ENCODE measurements at places on chromosomes 4 and X.

DNA sequence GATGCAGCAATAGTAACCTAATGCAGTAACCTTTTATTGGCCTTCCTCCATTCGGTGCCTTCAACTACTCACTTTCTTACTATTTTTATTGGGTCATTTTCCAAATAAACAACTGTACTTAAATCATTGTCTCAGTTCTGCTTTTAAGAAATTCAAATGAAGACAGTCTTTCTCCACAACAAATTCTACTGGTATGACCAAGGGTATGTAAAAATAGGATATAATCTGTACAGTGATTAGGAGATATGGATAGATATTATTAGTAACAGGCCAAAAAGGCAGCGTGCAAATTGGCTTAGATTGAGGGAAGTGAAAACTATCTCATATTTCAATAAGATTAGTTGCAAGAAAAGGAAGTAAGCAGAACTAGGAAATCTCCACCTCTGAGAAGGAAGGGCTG, 177.4 kb upstream of the PPP1R2C start:
- DNase-seq: peak; percentile 51

DNA sequence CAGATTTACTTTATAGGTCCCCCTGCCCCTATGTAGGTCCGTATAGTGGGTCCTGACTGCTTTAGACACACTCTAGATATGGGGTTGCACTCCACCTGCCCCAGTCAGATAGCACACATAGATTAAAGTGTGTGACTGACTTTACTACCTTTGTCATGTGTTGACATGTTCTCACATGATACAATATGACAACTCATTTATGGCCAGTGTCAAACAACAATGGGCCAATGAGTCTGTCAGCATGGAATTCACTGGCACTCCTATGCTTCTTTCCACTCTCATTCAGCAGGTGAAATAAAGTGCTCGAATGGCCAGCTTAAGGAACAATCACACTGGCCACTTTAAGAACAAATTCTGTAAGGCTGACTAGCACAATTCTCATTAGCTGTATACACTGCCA, 23.8 kb upstream of the FMR1NB start:
- DNase-seq: no peak

DNA sequence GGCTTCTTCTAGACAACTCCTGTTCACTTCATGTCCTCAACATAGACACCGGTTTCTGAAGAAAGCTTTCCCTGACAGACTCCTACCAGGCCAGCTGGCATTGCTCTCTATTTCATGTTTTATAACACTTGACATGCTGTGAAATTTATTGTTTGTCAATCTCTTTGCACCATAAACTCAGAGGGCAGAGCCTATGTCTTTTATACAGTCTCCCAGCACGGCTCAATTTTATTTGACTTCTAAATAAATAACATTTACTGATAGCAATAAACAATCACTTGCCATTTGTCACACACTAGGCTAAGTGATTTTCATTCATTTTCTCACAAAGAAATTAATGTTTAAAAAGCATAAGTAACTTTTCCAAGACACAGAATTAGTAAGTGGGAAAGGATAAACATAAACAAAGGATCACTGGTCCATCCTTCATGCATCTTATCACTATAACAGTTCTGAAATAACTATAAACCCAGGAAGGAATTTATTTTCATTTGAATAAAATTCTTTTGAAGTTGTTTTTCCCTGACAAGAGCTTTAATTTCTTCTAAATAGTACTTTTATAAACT, 577.6 kb downstream of the TECRL start:
- DNase-seq: no peak

GRCh38 chr4:7261087-7261486, 68.7 kb downstream of the SORCS2 start:
- DNase-seq: no peak

DNA sequence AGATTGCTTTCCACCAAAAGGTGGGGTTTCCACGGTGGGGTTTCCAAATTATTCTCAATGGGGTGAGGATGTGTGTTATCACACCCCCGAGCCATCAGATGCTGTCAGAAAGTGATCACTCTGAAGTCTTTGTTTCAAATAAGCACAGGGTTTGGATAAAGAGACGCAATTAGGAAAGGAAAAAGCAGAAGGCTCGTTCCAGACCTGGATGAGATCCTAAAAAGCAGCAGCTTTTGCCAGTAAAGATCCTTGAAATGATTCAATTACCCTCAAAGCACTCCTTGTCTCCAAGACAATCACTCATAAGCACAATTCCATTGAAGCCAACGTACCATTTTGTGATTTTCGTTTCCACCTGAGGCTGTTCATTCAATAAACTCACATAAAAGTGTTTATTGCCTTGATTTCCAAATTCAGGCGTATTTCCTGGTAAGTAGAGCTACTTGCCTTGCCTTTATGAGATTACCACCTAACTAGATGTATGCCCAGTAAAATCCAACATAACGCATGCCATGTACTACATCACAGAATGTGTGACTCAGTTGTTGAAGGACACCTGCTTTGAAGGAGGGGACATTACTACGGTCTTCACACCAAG, 5.2 kb downstream of the F11 start:
- no peak for DNase-seq

- no peak for DNase-seq
These were observed 33.8 kb downstream of the F8 start for GRCh38 chrX:154988719-154989118.

GRCh38 chrX:47380268-47380667, 9.9 kb downstream of the ZNF157 start:
- no peak for DNase-seq

GRCh38 chr4:40056716-40057585, at the start of gene N4BP2:
N4BP2 (plus strand) TSS chr4:40056850; CDS start chr4:40097341, 40,491 bp downstream.
- DNase-seq: peak; percentile 85

DNA sequence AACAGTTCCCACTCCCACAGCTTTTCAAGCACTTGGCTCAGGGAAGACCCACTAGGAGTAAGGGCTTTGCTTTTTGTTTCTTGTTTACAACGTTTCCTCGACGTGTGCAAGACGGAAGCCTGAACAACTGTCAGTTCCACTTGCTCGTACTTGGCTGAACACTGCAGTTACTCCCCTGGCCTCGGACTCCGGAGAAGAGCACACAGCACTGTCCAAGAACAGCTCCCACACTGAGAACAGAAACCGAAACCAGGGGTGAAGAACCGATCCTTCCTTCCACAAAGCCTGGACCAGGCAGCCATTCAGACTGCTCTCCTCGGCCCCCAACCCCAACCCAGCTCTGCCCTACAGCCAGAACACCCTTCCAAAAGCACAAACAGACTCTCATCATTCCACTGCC, 25.5 kb downstream of the IRF2 start:
- peak; percentile 48 for DNase-seq

DNA sequence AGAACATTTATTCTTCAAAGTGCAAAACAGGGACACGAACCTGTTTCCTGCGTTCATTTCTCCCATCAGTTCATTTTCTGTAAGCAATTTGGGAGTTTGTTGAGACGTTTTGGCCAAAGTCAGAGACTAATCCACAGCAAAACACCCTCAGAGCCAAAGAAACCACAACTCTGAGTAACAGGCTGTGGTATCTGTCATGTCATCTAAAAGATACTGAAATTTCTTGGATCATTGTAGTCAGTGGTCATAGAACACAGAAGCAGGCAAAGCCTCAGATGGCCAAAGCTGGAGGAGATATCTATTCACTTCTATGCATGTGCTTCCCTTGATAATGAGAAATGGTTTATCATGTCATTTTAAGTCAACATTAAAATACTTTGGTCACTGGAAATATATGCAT, 485.6 kb upstream of the GALNT7 start:
- DNase-seq: no peak

GRCh38 chr4:7871356-7871755, 68.3 kb downstream of the AFAP1 start:
- no peak for DNase-seq

DNA sequence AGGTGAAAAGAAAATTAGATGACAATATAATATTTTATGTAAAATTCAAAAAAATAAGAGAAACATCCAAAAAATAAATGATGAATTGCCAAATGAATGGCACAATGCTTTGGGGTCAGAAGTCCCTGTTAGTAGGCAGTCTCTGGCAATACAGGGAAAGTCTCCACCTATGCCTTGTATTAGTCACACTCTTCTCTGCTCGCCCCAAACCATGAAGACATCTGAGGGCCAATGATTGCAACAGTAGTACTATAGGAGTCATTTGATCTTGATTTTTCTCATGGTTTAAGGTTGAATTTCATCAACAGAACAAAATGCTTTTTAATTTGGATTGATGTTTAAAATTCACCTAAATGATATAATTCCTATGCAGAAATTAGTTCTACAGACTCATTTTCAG, 3.9 kb upstream of the PRSS12 start:
- DNase-seq: no peak

DNA sequence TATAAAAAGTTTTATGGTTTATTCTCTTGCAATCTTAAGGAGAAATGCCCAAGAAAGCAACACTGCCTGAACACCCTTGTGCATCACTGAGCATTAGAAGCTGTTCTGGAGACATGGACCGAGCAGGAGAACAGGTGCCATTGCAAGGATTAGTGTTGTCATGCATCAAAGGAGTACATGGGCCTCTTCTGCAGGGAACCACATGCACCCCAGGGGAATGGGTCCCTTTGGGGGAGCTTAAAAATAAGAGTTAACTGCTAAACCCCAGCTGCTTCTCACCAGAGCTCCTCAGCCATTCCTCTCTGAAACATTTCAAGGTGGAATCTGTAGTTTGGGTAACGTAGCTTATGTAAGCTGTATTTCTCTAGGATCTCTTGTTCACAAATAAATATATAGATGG, 353.0 kb upstream of the SLC7A11 start:
- no peak for DNase-seq

DNA sequence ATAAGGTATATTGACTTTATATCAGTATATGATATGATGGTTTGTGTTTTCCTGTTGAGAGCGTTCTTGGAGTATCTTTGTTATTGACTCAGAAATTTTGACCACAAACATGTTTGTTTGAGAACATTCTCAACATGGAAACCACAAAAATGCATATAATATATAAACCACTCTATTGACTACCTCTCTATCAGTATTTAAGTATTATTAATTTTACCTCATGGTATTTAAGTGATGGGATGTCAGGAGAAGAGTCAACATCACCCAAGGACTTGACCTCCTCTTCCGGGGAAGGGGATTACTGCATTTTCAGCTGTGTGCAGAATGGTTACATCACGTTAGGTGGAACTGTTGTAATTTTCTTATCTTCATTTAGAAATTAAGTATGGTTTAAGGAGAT, 54.3 kb upstream of the PUDP start:
- no peak for DNase-seq

DNA sequence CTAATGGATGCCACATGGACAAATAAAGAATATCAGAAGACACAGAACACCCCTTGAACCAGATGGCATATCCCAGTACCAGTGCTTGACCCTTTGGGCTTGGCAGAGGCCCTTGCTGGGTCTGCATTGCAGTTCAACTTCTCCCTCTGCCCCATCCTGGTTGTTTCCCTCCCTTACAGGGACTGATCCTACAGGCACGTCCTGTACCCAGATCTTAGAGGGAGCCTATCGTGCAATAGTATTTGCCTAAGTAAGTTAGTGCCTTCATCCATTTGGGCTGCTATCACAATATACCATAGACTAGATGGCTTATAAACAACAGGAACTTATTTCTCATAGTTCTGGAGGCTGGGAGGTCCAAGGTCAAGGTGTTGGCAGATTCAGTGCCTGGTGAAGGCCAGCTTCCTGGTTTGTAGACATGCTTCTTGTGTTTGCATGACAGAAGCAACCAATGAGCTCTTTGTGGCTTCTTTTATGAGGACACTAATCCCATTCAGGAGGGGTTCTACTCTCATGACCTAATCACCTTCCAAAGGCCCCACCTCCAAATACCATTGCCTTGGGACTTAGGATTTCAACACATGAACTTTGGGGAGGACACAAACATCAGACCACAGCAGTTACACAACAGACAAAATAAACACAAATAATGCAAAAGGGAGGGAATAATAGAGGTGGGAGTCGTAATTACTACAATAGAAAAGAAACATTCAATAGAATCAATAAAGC, 146.5 kb upstream of the MSX1 start:
- peak; percentile 3 for DNase-seq

DNA sequence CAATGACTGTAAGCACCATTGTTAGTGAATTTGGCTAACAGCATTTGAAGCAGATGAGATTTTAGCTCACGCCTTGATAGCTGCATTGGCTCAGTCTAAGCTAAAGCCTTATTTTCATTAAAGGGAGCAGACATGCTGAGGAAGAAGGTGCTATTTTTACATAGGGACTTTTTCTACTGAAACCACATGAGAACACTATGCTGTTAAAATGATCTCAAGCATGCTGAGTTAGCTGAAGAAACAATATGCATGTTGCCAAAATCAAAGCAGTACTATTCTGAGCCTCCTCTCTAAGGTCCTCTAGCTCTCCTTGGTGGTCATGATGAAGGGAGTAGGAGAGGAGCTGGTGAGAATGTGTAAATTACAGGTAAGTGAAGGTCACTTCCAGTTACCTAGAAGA, 134.4 kb upstream of the JADE1 start:
- DNase-seq: no peak

DNA sequence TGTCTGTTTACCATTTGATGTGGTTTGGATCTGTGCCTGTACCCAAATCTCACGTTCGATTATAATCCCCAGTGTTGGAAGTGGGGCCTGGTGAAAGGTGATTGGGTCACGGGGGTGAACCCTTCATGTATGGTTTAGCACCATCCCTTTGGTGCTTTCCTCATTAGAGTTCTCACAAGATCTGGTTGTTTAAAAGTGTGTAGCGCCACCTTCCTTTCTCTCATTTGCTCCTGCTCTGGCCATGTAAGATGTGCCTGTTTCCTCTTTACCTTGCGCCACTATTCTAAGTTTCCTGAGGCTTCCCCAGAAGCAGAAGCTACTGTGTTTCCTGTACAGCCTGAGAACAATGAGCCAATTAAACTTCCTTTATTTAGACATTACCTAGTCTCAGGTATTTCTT, 610.7 kb upstream of the ADGRL3 start:
- DNase-seq: peak; percentile 3

DNA sequence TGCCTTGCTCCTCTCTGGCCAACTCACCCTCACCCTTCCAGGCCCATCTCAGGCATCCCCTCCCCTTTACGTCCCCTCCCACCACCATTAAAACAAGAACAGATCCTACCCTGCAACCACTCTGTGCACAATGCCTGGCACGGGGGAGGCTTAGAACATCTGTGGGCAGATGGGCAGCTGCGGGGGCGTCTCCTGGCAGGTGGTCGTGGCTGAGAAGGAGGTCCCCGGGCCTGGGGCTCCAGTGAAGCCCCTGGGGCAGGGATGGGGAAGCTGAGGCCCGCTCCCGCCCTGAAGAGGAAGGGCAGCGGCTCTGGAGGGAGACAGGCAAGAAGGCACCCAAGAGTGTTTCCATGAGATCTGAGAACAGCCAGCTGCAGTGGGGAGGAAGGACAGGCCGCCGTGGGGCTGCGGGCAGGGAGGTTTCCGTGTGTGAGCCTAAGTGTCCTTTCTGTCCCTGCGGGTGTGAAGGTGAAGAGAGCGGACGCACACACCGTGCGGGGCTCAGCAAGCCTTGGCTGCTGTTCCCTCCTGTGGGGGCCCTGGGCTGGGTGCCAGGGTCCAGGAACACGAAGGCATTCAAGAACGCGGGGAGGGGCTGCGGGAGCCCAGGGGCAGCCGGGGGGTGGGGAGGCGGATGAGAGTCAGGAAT, 7.8 kb upstream of the TBC1D14 start:
- no peak for DNase-seq
